ENCODE measurements at places on chromosomes 6 and 20. TPM values are rescaled to one million over a fixed set of nuclear protein-coding genes. Genes with fewer than 3 reads are reported as not detected.

Gene BACH2
- 2.0 TPM for total RNA-seq

Gene FAM210B
- total RNA-seq: 48.4 TPM

Gene PAK5
- total RNA-seq: not detected

Gene TNFRSF6B
- 0.36 TPM for total RNA-seq

Gene LY6G6F
- not detected for total RNA-seq

Gene LIN28B
- 0.29 TPM for total RNA-seq

Gene PI16
- total RNA-seq: not detected

Gene PSMA7
- 878 TPM for total RNA-seq

Gene NMBR
- total RNA-seq: not detected

Gene SSTR4
- not detected for total RNA-seq

- DNase-seq: no peak
These were observed 102.3 kb downstream of the DST start for GRCh38 chr6:56540232-56541029.

DNA sequence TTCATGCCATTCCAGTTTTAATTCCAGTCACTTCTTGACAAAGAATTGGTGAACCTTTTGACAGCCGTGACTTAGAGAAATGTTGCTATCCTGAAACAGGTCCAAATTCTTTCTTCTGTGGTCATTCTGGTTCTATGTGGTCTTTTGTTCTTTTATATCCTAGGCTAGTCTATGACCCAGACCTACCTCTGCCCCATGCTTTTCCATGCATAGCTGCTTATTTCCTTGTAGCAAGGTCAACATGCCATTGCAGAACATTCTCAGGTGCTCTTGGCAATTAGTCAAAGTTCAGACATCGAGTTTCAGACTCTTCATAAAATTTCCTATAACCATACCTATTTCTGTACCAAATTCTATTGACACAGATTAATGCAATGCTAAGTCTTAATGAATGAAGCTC lies 202.6 kb downstream of the PLCB1 start:
- DNase-seq: no peak

- peak; percentile 29 for DNase-seq
These were observed 16.5 kb upstream of the EFHC1 start for GRCh38 chr6:52403627-52404026.

DNA sequence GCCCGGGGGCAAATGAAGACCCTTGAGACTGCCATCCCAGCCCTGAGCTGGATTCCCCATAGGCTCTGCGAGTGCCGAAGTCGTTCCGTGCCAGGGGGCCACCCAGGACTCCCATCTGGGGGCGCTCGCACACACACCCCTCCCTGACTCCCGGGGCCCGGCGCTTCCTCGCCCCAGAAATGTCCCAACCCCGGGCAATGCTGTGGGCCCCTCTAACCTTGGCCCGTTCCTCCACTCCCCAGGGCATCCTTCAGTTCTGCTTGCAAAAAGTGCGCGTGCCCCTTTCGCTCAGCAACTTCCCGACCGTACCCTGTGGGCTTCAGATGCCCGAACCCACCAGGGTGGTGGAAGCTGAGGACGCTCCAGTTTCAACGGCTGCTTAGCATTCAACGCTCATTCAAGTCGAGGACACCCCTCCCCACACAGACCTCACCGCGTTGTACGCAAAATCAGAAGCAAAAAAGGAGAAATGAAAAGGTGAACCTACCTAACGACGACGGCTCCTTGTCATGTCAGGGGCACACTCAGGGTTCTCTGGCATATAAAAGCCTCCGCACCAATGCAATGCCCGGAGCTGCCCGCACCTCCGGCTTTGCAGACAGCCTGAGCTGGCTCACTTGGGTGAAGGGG lies 25.3 kb downstream of the RIPOR2 start:
- DNase-seq: no peak

DNA sequence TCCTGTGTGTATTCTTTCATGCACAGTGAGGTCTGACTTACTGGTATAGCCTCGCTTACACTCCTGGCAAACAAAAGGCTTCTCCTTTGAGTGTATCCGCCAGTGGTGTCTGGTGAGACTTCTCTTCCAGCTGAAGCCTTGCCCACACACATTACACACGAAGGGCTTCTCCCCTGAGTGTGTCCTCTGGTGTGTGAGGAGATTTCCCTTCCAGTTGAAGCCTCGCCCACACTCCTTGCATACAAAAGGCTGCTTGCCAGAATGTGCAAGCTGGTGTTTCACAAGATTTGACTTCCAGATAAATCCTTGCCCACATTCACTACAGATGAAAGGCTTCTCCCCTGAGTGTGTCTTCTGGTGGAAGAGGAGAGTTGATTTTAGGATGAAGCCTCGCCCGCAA lies 21.5 kb downstream of the ZNF337 start:
- no peak for DNase-seq

DNA sequence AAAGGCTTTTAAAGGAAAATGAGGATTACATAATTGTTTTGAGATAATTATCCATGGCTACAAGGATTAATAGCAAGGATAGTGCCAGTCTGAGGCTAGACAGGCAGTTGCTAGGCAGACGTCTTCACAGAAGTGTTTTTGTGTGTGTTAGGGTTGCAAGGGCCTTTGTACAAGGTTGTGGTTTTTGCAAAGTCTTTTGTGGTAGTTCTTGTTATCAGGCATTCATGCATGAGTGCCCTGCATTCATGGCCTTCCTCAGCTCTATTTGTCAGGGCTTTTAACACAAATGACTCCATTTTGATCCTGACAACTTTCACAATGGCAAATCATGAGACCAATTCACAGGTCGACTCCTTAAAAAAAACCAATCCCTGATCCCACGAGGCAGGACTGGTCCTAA lies 68.1 kb upstream of the TXNDC5 start:
- DNase-seq: peak; percentile 86

DNA sequence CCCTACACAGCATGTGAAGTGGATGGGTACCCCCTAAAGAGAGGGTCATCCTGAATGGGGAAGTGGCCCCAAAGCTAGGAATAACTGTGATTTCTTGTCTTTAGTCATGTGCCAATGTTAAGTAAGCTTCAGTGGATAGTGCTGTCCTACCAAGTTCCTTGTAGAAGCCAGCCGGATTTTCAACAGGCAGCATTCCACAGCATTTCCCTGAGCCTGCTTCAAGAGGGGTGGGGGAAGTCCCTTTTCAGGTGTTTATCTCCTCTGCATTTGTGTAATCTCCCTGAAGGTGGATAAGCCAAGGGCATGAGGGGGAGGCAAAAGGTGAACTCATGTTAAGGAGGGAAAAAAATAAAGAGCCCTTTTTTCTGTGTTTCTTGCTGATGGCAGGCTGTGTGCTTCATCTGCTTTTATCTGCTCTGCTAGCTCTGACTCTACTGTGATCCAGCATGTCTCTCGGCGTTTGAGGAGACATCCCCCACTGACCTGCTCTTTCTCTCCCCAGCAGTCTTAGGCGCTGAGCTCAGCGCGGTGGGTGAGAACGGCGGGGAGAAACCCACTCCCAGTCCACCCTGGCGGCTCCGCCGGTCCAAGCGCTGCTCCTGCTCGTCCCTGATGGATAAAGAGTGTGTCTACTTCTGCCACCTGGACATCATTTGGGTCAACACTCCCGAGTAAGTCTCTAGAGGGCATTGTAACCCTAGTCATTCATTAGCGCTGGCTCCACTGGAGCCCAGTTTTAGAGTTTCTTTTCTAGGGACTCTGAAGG lies 1.9 kb downstream of the EDN1 start:
- DNase-seq: peak; percentile 49

GRCh38 chr6:29631209-29631810 lies 1.7 kb downstream of the GABBR1 start:
- no peak for DNase-seq

DNA sequence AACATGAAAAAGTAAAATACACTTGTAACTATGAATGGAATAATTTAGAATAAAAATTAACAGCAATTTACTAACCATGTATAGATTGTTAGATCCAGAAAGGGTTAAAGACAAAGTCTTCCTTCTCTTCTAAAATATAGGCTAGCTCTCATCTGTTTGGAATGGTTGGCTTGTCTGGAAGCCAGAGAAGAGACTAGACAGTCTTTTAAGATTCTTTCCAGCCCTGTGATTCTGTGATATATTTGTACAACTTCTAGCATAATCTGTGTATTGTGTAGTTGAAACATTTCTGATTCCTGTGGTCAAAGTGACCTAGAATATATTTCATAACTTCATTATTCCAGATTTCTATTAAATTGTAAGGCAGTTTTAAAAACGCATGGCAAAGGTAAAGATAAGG lies 196.6 kb downstream of the UST start:
- no peak for DNase-seq

GRCh38 chr6:96520171-96521115 lies 1.2 kb upstream of the UFL1 start:
- peak; percentile 44 for DNase-seq

GRCh38 chr6:56715741-56716140 lies 73.1 kb upstream of the DST start:
- DNase-seq: no peak

GRCh38 chr20:21836346-21836745 lies 130.9 kb downstream of the PAX1 start:
- DNase-seq: no peak

GRCh38 chr6:215335-216034 lies 76.8 kb upstream of the DUSP22 start:
- DNase-seq: no peak

GRCh38 chr20:60131375-60131774 lies 173.2 kb downstream of the CDH26 start:
- peak; percentile 14 for DNase-seq

- no peak for DNase-seq
These were observed 35.0 kb upstream of the TRAM2 start for GRCh38 chr6:52611833-52612232.

DNA sequence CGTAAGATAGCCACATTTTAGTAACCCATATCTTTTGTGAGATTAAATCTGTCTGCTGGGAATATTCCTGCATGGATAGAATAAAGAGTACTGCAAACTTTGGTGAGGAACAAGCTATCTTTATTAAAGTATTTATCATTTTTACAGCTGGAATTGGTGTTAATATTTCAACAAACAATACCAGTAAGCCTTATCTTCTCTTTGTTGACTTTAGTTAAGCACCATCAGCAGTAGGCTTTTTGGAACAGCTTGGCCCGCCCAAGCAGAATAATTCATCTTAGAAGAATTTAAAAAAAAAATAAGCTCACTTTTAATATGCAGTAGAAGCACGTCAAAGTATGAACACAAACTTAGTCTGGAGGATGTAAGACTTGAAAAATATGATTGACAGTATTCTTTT lies 917.8 kb upstream of the ADGRB3 start:
- DNase-seq: no peak

- no peak for DNase-seq
These were observed 4.6 kb downstream of the SDC4 start for GRCh38 chr20:45343532-45344167.

- peak; percentile 94 for DNase-seq
These were observed 102.7 kb downstream of the SLC23A2 start for GRCh38 chr20:4898282-4899244.

- DNase-seq: no peak
These were observed 3.8 kb upstream of the CHRNA4 start for GRCh38 chr20:63364801-63365585.

- no peak for DNase-seq
These were observed 3.2 kb upstream of the KCNK15 start for GRCh38 chr20:44742304-44743079.

DNA sequence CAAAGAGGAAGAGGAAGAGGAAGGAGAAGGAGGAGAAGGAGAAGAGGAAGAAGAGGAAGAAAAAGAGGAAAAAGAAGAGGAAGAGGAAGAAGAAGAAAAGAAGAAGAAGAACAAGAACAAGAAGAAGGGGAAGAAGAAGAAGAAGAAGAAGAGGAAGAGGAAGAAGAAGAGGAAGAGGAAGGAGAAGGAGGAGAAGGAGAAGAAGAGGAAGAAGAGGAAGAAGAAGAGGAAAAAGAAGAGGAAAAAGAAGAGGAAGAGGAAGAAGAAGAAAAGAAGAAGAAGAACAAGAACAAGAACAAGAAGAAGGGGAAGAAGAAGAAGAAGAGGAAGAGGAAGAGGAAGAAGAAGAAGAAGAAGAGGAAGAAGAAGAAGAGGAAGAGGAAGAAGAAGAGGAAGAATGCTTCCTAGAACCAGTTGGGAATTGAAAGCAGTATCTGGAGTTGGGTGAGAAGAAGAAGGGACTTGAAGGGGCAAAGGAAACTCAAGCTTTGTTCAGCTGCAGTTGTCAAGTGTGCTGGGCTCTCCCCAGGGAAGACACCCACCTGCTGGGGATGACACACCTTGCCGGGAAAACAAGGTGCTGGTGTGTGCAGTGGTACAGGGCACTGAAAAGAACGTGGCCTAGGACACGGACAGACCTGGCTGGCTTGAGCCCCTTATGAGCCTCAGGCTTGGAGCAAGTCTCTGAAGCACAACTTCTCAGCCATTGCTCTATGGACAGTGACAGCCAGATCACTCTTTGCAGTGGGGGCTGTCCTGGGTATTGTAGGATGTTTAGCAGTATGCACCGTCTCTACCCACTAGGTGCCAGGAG lies 30.1 kb upstream of the ARFGEF2 start:
- DNase-seq: no peak

DNA sequence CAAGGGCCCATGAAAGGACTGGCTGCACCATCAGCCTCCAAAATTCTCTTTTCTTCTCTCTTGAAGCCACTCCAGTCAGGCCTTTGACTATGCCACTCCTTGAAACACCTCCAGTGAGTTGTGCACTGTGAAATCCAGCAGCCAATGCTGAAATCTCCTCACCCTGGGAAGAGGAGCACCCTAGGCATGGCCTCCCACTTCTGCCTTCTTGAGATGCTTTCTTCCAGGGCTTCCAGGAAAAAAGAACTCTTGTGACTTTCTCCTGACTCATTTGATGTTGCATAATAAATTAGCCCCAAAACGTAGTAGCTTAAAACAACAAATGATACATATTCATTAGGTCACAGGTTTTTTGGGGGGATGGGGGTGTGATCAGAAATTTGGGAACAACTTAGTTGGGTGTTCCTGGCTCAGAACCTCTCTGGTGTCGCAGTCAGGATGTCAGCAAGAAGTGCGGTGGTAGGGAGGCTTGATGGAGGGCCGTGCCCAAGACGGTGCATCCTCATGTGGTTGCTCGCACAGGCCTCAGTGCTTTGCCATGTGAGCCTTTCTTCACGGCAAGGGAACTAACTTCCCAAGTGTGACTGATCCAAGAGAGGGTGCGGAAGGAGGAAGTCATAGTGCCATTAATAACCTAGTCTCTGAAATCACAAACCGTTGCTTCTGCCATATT lies 12.1 kb downstream of the NCR2 start:
- no peak for DNase-seq

DNA sequence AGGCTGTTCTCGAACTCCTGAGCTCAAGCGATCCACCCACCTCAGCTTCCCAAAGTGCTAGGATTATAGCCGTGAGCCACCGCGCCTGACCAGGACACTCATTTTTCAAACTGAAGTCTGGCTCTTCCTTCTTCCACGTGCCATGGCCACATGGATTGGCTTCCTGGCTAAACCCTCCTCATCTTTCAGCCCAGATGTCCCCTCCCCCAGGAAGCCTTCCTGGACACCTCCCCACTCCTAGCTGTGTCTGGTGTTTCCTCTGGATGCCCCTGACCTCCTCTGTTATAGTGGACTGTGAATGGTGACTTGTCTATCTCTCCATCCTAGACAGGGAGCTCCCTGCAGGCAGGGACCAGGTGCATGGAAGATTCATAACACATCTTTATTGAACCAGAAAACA lies 57.2 kb downstream of the RIPOR3 start:
- DNase-seq: no peak

DNA sequence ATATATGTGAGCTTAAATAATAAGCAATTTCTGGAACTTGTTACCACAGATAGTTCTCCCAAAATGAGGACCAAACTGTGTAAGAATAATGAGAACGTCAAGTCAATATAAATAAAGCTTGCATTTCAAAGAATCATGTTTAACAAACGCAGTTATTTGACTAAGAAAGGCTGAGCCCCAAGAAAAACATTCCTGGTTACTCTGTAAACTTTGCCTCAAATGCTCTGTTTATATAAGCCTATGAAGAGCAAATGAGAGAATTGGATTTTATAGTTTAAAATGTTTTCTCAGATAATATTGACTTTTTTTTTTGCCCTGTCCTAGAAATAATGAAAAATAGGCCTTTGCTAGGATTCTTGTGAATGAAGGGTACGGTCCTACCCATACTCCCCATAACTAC lies 81.3 kb downstream of the C6orf52 start:
- DNase-seq: no peak
